ENCODE measurements at places on chromosomes 6 and 20. TPM values are rescaled to one million over a fixed set of nuclear protein-coding genes. Genes with fewer than 3 reads are reported as not detected.

- no peak for DNase-seq
Observed at GRCh38 chr6:105588123-105588710, 185.3 kb upstream of the PREP start.

DNA sequence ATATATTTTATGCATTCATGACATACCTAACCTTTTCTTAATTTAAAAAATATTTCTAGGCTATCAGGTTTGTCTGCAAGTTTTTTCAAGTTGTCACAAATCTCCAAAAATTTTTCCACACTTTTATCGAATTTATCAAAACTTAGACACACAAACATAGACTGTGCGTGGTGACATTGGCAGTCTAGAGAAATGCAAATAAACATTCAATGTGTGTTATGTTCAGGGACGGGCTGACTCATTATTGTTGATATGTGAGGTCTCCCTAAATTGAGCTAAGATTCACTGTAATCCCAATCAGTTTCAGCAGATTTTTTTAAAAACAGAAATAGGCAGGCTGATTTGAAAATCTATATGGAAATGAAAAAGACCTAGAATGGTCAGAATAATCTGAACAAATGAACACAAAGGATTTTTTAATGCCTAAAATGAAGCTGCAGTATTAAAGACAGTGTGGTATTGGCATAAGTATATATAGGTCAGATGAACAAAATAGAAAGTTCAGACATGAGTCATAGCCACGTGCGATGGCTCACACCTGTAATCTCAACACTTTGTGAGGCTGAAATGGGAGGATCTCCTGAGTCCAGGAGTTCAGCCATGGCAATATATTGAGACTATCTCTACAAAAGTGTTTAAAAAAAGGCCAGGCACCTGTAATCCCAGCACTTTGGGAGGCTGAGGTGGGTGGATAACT lies 19.2 kb downstream of the BLTP3A start:
- DNase-seq, result peak; percentile 69

- no peak for DNase-seq
Observed at GRCh38 chr6:40807484-40807883, 220.3 kb upstream of the LRFN2 start.

DNA sequence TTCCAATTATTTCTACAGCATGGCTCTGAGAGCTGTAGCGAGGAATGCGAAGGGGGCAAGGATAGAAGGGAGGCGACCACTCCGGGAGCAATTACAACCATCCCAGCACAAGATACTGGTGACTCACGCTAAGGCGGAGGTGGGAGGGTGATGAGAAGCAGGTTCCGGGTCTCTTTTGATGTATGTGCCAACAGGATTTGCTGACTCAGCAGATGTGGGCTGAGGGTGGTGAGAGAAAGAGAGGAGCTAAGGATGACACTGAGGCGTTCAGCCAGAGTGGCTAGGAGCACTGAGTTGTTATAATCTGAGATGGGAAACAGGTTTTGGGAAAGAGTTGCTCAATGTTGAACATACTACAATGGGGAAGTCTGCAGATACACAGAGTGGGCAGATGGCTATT lies 9.3 kb upstream of the TXNDC5 start:
- DNase-seq, result peak; percentile 45

DNA sequence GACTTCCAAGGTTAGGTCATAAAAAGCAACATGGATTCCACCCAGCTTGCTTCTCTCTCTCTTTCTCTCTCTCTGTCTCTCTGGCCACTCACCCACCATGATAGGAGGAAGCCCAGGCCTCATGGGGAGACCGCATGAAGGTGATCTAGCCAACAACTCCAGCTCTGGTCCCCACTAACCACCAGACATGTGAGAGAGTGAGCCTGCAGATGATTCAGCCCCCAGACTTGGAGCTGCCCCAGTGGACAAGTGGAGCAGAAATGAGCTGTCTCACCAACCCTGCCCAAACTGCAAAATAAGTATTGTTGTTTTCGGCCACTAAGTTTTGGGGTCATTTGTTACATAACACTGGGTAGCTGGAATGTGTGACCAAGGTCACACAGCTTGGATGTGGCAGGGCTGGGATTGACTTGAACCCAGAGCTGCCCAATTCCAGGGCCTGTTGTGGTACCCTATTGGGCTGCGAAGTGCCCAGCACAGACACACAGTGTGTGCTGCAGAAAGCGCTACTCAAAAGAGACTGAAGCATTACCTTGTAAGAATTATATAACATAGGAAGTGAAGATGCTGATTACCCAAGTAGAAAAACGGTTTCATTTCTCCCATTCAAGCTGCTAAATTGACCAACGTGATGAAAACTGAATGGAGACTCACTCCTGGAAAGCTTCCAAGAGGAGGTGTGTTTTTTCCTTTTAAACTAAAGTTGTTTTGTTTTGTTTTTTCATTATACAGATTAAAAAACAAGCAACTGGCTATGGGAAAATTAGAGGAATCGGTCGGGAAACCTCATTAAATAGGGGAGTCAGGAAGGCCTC lies 9.1 kb upstream of the TLDC2 start:
- DNase-seq, result no peak

GRCh38 chr6:86686496-86686895 lies 250.8 kb upstream of the HTR1E start:
- DNase-seq, result no peak

GRCh38 chr20:21971436-21971835 lies 266.0 kb downstream of the PAX1 start:
- DNase-seq, result no peak

GRCh38 chr6:166490671-166491500 lies 95.6 kb downstream of the RAMACL start:
- DNase-seq, result no peak

DNA sequence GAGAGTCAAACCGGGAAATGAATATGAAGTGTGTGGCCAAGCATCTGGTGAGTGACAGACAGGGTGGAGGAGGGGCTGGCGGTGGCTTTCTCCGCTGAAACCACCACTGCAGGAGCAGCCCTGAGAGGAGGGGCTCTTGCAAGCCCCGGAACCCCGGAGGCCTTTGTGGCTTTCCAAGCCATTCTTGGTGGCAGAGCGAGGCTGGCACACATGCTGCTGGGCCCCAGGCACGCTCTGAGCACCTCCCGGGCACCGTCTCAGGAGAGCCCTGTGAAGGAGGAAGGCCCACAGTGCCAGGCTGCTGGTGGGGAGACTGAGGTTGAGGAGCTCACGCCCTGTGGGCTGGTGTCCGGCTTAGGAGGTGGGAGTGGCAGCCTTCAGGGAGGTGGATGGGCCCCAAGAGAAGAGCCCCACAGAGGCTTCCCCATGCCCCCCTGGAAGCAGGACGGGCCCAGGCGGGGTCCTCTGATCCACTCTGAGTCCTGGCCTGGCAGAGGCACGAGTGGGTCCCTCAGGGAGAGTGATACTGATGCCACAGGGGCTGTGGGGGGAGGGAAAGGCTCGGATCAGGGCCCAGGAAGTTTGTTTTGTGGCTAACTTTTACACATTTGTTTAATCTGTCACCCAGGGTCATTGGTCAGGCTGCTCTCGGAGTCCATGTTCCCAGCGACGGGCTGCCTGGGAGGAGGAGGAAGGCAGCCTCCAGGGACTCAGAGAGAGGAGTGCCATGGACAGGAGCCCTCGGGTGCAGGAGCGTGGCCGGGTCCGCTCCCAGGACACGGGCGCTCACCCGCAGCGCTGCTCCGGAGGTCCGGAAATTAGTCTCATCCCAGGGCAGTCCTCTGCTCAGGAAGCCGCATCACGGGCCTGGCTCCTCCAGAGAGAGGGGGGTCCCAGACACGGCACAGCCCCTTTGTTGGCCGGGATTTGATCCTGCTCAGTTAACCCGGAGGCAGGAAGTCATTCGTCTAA lies 170.7 kb downstream of the ERMARD start:
- peak; percentile 64 for DNase-seq

DNA sequence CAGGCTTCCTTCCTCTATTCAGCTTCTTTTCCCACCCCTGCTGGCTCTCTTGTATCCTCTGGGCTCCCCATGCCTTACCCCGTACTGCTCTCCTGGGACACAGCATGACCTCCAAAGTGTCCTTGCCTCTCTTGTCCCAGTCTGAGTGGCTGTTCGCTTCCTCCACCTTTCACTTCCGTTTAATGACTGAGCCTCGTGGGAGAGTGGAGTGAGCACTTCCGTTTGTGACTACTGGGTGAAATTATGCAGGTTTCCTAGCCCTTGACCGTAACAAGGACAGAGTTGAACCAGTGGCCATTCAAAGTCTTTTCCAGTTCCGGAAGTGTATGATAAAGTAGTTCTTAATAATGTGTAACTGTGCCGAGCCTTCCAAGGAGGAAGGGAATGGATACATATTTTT lies 109.2 kb downstream of the ARID1B start:
- no peak for DNase-seq

DNA sequence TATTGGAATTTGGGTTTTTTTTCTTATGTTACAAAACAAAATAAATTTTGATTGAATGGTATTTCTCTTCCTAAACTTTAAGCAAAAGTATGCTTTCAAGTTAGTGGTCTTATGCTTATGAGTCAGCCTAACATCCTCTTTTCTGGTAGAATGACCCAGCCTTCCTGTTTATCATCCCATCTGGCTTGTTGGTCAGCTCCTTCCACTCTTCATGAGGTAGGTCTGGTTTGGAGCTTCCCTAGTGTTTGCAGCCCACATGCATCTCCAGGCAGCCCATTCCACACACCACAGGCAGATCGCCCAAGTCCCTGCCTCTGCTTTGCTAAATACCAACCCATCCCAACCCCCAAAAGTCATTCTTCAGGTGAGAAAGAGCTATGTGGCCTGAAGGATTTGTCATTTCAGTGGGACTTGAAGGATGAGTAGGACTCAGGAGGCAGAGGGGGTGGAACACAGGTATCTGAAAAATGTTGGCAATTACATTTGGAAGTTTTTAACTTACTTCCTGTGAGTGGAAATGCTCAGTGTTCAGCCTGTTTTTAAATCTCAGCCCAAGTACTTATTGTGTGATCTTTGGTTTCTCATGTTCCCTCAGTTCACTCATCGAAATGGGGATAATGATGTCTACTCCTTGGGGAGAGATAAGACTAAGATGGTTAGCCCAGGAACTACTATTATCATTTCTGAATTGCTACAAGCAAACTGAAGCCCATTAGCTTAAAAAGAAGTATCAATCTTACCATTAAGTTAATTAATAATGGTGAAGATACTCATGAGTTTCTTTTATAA lies 294.0 kb downstream of the ADGB start:
- no peak for DNase-seq

DNA sequence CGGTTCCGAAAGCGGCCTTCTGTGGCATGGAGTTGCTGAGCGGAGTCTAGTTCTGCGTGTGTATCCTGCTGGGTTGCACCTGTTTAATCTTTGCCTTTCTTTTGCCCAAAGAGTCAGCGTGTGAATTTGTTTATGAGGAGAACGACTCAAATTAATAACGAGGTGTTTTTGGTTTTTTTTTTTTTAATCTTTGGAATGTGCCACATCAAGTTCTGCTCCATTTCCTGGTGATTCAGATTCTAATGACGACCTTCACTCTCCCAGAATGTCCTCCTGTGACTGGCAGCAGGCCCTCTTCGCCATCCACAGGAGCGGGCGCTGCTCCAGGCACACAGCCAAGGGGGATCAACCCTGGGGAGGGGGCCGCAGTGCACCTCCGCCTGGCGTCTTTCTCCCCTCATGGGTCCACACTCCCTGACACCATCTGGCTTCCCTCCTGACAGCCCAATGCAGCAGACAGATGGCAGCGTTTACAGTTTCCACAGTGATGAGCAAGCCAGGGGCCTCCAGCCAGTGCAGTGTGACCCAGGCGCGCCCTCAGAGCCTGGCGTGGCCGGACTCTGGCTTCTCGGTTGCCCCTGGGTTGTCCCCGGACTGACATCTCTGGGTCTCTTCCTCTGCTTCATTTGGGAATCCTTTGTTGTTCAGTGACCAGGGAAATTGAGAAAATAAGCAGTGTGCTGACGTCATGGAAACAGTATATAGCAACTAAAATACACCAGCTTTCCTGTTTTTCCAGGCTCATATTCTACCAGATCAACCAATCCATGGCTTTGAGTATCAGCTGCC lies 27.5 kb upstream of the AFDN start:
- DNase-seq, result no peak

DNA sequence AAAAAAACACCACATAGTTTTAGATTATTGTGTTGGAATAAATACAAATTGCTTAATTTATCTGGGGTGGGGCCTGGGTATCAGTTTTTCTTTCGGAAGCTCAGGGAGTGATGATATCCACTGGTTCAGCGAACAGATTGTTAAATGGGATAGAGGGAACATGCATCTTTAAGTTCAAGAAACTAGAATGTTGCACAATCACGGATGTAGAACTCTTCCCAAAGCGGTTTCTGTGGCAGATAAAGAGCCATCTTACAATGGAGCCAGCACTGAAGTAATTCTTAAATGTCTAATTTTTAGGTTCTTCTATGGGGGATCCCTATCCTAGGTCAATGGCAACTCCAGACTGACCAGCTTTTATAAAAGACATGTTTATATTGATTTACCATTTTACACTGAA lies 9.7 kb upstream of the RMND1 start:
- no peak for DNase-seq

DNA sequence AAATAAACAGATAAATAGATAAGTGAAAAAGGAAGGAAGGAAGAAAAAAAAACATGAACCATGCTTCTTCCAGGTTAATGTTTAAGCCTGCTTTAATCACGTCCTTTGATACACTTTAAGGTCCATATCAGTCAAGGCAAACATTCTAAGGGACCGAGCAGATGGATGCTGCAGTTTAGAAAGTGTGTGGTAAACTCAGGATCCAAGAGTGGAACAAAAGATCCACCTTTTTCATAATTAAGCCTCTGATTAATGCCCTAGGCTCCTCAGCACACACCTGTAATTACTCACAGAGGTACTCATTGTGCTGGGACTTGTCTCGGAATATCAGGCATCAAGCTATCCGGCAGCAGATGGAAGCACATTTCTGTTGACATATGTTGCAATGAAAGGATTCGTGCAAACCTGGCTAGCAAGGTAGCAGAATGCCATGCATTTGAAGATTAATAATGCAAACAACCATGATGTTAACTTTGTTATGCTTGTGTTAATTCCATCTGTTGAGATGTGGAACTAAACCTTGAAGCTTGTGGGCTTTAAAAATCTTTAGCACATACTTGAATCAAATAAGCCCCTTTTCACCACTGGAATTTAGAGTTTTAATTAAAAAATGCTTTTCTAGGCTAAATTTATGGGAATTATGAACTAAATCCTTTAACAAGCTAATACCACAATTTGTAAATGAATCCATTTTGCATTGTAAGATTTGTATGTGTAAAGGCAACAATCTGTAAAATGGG lies 163.7 kb downstream of the RALGAPA2 start:
- DNase-seq, result no peak

GRCh38 chr6:42123379-42124103 lies 18.9 kb downstream of the C6orf132 start:
- DNase-seq, result no peak

- DNase-seq, result peak; percentile 22
Observed at GRCh38 chr20:17533396-17533795, 2.2 kb upstream of the BFSP1 start.

The WFDC10B gene
- total RNA-seq, result not detected

The PACSIN1 gene
- total RNA-seq, result 0.15 TPM

The RAET1L gene
- total RNA-seq, result not detected

The KCTD20 gene
- total RNA-seq, result 30.5 TPM

The CDSN gene
- total RNA-seq, result not detected

The COL9A3 gene
- not detected for total RNA-seq

The ASCC3 gene
- total RNA-seq, result 58.4 TPM

The CLVS2 gene
- total RNA-seq, result not detected

The HLA-DMA gene
- total RNA-seq, result 12.7 TPM

The CGA gene
- not detected for total RNA-seq

The PKIB gene
- total RNA-seq, result 0.67 TPM
